ENCODE measurements at places on chromosomes 16 and 17.
A peak's percentile ranks its signal among the peaks of the same experiment; 100 is the strongest.

DNA sequence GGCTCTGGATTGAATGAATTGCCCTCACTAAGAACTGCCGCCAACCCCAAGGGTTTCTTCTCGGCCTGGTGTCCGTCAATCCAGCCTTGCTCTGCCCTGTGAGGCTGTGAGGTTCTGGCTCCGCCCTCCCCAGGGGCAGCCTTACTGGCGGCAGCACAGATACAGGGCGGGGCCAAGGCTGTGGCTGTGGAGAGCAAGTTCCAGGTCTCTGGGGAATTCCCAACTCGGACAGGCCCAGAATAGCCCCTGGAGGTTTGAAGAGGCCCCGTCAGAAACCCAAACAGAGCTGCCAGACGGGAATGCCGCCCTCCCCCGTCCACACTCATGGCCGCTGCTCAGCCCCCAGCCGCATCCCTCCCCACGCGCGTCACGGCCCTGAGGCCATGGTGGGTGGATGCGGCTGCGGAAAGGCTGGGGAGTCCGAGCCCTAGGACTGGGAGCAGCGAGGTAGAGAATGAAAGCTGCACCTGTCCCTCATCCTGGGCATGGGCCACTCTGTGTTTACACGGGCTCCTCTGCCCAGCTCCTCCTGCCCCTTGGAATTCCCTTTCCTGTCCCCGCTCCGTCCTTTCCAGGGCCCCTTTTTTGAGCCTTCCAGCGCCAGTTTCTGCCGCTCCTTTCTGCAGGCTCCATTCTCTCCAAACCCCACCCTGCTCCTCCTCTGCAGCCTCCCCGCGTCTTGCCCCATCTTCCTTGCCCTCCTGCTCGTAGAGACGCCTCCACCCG is 660 bp upstream of the PRRT2 start:
- DNase-seq = peak; percentile 91

GRCh38 chr17:80477647-80478478 is 1.5 kb upstream of the NPTX1 start:
- DNase-seq = no peak

DNA sequence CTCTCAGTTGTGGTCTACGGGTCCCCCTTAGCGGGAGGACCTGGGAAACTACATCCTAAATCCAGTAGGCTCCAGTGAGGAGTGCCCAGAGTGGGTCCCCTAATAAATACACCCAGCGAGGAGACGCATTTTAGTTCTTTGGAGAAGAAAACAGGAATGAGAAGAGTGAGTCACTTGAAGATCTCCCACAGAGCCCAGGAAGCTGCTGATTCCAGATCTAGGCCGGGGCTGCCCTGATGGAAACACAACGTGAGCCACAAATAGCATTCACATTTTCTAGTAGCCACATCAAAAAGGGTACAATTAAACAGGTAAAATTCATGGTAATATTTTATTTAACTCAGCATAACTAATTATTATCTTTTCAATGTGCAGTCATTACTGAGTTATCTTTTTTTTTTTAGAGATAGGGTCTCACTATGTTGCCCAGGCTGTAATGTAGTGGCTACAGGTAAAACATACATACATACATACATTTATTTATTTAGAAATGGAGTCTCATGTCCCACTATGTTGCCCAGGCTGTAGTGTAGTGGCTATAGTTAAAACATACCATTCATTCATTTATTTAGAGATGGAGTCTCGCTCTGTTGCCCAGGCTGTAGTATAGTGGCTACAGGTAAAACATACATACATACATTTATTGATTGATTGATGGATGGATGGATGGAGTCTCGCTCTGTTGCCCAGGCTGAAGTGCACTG is 21.5 kb downstream of the FBXO31 start:
- DNase-seq = no peak

DNA sequence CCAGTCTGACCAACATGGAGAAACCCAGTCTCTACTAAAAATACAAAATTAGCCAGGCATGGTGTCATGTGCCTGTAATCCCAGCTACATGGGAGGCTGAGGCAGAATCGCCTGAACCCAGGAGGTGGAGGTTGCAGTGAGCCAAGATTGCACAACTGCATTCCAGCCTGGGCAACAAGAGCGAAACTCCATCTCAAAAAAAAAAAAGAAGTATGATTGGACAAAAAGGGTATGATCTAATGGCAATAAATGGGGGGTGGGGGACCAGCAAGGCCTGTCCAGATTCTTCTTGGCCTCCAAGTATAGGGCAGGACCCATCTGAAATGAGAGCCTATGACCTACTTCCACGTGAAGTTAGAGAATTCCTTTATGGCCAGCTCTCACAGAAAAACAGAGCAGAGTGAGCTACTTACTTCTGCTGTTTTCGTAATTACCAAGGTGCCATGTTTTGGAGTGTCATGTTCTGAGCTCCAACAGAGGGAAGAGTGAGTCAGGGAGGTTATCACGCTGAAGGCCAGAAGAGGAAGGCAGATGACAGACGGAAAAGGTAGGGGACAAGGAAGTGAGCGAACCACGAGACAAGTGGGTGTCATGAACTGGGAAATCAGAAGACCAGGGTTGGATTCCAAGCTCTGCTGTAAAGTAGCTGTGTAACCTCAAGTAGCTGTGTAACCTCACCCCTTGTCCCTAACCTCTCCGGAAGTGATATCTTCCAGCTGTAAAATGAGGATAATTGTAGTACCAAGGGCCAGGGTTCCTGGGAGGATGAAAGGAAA is 3.6 kb upstream of the ZMYND15 start:
- no peak for DNase-seq

- no peak for DNase-seq
Observed at GRCh38 chr17:10280068-10280467, 81.7 kb upstream of the GAS7 start.

DNA sequence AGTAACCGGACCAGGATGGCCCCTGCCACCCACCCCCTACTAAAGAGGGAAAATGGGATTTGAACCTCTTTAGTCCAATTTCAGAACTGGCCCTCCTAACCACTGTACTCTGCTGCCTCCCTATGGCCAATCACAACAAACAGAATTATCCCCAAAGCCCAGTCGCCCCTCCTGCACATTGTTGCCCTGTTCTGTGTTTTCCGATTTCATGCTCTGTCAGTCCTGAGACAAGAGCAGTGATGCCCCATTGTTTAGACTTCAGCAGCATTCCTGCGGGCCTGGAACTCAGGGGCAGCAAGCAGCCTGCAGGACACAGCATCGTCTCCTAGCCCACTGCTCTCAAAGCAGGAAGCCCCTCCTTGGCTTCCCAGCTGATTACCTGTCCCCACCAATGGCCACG is 20.5 kb upstream of the KLHL11 start:
- no peak for DNase-seq

DNA sequence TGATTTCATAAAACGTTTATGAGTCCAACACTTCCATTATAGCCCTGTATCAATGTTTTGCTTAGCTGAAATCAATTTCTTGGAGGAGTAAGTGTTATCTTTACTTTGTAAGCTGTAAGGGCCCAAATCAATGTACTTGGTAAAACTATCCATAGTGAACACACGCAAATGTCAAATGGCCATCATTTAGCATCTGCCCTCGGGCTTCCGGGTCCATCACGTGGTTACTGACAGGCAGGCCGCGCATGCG is 687 bp upstream of the NARF start:
- DNase-seq = no peak

DNA sequence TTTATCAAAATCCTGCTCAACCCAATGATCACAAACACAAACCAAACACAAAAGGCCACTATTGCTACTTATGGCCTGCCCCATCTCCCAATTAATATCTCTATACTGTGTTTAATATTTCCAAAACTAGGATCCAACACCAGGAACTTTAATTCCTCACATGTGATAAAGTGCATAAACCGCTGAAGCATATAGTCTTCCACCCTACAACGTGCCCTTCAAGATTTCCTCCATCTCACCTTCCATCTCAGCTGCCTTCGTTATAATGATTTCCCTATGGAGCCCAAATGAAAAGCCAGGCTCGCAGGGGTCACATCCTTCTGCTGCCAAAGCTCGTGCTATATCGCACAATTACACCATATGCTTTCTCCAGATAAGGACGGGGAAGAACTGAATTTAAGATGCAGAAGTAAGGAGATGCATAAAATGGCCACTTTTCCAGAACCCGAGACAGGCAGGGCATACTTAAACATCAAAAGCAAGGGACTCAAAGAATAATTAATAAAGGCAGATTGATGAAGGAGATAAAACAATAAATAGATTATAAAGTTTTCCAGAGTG is 1.8 kb downstream of the MYH10 start:
- DNase-seq = no peak

DNA sequence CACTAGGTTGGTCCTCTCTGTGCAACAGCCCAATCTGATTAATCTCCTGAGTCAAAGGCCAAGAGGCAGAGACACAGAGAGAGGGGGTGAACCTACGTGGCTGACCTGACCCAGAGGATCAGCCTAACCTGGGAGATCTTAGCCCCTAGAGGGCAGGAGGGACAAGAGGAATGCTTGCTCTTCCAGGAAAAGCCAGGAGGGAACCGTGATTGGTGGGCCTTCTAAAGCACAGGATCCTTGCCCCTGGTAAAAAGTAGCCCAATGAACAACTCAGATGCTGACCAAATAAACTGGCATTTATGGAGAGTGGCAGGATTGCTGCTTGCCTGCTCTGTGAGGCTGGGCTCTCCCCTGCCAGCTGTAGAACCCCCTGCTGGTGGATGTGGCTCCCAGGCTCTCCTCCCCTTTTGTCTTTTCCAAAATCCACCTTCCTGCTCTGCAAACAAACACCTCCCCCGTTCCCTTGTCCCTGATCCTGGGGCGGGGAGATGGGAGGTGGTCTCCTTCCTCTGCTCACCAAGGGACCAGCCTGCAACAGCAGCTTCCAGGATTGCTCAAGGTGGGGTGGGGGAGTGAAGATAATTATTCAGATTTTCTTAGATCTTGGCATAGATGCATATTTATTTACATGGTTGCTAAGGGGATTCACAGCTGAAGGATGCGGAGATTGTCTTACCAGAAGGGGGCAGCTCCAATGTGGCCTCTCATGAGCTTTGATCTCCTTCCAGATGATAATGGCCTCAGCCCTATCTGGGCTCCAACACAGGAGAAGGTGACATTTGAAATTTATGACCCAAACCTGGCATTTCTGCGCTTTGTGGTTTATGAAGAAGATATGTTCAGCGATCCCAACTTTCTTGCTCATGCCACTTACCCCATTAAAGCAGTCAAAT is 71.9 kb downstream of the SDR42E1 start:
- no peak for DNase-seq

DNA sequence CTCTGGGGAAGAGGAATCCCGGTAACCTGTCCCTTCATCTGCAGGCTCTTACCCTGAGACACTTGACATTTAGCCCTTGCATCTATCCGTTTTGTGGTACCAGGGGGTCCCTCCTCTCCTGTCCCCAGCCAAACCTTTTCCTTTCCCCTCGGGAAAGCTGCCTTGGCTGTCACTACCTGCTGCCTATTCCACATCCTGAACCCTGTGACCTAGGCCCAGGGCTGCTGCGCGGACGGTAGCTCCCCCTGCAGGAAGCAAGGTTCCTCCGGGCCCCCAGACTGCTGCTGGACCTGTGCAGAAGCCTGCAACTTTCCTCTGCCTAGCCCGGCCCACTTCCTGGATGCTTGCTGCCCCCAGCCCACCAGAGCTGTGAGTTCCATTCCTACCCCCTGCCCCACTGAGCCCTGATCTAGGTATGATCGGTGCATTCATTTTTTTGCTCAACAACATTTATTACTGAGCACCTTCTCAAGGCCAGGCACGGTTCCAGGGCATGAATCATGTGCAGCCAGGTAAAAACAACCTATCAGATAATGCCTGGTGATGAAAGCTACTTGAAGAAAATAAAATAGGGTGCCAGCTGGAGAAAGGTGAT is 10.5 kb upstream of the ALDOA start:
- DNase-seq = peak; percentile 53

- DNase-seq = no peak
Observed at GRCh38 chr17:57456622-57457021, 200.3 kb downstream of the MSI2 start.

- no peak for DNase-seq
Observed at GRCh38 chr16:54115558-54115957, 171.0 kb downstream of the IRX3 start.

- no peak for DNase-seq
Observed at GRCh38 chr17:77516902-77517301, 376.1 kb downstream of the SEC14L1 start.

GRCh38 chr17:59798111-59798510 is 90.7 kb downstream of the VMP1 start:
- no peak for DNase-seq

DNA sequence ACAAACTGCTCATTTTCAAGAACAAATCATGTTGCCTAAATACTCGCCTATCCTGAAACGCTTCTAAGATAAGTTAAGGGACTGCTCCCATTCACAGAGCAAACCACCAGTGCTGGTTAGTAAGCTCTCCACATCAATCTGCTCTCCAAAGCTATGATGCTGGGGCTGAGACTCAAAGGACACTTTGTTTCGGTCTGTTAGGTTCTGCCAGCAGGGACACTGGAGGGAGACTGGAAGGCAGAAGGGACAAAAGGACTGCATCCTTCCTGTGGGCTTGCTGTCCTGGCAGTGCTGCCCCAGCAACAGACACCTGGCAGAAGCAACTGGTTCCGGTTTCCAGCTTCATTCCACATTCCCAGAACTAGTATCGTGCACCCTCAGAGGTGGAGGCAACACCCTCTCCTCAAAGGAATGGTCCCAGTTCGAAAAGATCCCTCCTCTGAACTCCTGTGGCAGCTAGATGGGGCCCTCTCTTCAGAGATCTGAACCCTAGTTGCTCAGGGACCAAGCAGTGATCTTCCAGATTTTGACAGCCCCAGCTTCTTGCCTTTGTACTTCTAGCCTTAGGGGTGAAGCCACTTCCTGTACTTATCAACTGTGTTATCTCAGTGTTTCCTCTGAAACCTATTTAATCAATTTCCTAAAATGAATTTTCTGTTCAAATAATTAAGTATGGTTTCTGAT is 73.4 kb upstream of the GSG1L start:
- no peak for DNase-seq

DNA sequence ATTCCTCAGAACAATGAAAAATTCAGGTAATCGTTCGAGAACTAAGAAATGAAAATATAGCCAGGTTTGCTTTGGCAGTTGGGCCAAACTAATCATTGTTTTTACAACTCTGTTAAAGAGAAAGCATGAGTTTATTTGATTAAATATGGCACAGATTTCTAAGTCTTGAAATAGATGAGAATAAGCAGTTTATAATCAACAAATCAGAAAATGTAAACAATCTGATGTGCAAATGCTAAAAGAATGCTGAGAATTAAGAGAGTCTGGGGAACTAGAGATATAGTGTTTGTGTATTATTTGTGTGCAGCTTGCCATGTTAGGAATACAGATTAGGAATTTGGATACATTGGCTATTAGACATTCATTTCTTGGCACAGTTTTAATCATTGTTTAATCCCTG is 212.5 kb downstream of the TANC2 start:
- no peak for DNase-seq

- DNase-seq = no peak
Observed at GRCh38 chr17:73719588-73720071, 75.4 kb upstream of the SDK2 start.

GRCh38 chr16:84714028-84714427 is 14.2 kb downstream of the USP10 start:
- DNase-seq = no peak

DNA sequence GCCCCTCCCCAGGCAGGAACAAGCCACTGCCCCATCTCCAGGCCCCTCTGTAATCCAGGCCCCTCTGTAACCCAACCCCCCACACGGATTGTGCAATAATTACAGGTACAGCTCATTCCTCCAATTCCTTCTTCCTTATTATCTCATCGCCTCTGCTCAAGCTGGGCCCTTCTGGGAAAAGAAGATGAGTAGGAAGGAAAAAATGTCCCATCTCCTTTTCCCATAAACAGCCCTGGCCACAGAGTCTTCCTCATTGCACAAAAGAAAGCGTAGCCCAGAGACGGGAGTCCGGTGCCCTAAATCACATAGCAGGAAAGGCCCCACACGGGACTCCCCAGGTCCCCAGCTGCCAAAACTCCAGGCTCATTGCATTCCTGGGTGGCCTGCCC is 3.6 kb upstream of the LITAFD start:
- DNase-seq = no peak

- no peak for DNase-seq
Observed at GRCh38 chr17:34615326-34615725, 35.9 kb downstream of the TMEM132E start.

All from 8988T (cell line).